Prostate gland (tissue), 2 donors: ENCODE measurements at places on chromosomes 6 and 20.

- DNase-seq: no peak
Measured at GRCh38 chr6:166551754-166552495, 34.6 kb downstream of the RAMACL start.

GRCh38 chr6:37607944-37608343 is 89.7 kb downstream of the MDGA1 start:
- DNase-seq: no peak

DNA sequence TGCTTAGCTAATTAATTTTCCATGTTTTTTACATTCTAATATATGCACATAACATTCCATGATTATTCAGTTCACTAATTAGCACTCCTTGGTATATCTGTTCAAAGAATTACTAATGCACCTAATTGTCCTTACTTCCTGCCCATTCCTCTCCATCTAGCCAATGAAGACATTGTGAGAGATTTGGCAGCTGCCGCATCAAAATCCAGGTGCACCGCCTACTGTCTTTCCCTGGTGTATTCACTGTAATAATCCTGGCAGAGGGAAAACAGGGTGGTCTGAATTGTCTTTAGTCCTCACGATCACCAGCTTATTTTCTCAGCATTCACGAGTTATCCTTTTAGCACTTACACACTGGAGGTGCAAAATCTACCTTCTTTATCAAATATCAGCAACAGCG is 61.0 kb upstream of the SCGN start:
- DNase-seq: no peak

DNA sequence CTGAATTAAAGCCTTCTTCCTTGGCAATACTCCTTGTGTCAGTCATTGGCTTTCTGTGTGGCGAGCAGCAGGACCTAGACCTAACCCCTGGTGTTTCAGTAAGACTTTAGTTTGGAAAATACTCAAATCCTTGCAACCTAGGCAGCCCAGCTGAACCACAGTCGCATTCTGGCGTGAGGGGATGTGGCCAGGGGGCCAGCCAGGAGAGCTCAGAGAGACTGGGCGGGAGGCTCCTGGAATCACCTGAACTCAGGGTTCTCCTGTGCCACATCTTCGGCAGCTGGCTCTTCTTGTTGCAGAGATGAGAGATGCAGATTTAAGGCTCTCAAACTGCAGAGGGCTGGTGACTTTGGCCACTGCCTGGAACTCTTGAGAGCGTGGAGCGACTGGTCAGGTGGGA is 102.7 kb downstream of the SYNDIG1 start:
- no peak for DNase-seq
